ENCODE measurements at places on chromosomes 6 and 20. TPM values are rescaled to one million over a fixed set of nuclear protein-coding genes. Genes with fewer than 3 reads are reported as not detected.

DNA sequence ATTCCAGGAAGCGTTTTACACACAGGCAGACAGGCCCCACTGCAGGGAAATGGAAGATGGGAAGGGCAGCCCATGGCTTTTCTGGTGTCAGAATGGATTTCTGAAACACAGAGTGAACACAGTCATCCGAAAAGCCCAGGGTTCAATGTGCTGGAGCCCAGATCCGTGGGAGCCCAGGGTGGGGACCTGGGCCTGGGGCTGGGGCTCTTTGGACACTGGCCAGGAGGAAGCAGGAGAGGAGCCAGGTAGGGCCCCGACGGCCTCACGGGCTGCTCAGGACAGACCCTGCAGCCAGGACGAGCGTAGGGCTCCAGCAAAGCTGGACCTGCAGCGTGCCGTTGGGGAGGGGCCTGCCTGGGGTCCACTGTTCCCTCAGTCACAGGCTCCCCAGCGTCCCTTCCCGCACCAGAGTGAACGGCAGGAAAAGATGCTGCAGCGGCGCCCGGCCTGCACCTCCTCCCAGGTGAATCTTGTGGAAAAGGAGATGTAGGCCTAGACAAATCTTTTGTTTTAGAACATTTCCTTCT is 24.3 kb upstream of the LSM14B start:
- no peak for DNase-seq

Gene ANKRD66
- not detected for total RNA-seq

GRCh38 chr6:150641398-150642139 is 41.9 kb downstream of the PLEKHG1 start:
- no peak for DNase-seq

GRCh38 chr20:50728981-50729874 is 2.2 kb upstream of the PARD6B start:
- DNase-seq = no peak

Gene PGC
- total RNA-seq = not detected

Gene ADRM1
- total RNA-seq = 87.2 TPM

Gene PRKN
- 5.1 TPM for total RNA-seq

GRCh38 chr6:106746652-106747051 is 117.3 kb downstream of the QRSL1 start:
- DNase-seq = no peak

DNA sequence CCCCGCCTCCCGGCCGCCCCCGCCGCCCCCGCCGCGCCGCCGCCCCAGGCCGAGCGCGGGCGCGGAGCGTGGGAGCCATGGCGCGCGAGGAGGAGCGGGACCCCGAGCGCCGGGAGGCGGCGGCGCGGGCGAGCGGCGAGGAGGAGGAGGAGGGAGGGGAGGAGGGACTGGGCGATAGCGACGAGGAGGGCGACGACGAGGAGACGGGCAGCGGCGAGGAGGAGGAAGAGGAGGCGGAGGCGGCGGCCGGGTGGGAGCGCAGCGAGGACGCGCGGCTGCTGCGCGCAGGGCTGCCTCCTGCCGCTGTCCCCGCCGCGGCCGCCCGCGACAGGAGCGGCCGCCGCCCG is at the start of gene SLC24A3:
TSS of gene SLC24A3 (plus strand) at position 174 of the 347 bp plus-strand sequence.
- no peak for DNase-seq

DNA sequence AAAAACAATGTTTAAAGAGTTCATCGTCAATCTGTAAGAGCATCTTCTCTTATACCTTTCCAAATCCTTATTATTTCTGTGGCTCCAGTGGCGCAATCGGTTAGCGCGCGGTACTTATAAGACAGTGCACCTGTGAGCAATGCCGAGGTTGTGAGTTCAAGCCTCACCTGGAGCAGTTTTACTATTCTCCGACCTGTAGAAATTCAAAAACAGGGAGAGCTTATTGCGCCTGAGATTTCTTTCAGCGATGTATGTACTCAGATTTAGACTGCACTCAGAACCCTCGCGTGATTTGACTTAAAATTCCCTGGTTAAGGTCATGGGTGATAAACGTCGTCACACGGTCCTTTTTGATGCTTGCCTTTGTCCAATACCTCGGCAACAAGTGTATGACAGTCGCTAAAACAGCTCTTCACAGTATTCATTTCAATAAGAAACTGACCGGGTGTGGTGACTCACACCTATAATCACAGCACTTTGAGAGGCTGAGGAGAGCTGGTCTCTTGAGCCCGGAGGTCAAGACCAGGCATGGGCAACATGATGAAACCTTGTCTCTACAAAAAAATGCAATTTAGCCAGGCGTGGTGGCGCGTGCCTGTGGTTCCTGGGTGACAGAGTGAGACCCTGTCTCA is 11.9 kb downstream of the GPX5 start:
- no peak for DNase-seq

- no peak for DNase-seq
Observed at GRCh38 chr6:119333707-119334295, 15.8 kb downstream of the MAN1A1 start.

DNA sequence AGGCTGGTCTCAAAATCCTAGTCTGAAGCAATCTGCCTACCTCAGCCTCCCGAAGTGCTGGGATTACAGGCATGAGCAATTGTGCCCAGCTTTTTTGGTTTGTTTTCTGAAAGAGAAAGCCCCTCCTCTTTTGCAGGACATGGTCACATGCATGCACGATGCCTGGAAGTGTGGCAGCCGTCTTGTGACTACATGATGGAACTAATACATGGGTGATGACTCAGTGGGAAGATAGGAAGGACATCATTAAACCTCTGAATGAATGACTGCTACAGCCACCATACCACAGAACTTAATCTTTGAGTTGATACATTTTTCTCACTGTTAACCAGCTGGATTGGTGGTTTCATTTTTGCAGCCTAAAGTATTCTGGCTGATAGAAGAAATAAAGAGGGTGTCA is 13.4 kb upstream of the CTNNBL1 start:
- no peak for DNase-seq

GRCh38 chr6:50884364-50884763 is 65.7 kb downstream of the TFAP2B start:
- no peak for DNase-seq

- no peak for DNase-seq
Observed at GRCh38 chr20:906703-907270, 9.3 kb downstream of the ANGPT4 start.

DNA sequence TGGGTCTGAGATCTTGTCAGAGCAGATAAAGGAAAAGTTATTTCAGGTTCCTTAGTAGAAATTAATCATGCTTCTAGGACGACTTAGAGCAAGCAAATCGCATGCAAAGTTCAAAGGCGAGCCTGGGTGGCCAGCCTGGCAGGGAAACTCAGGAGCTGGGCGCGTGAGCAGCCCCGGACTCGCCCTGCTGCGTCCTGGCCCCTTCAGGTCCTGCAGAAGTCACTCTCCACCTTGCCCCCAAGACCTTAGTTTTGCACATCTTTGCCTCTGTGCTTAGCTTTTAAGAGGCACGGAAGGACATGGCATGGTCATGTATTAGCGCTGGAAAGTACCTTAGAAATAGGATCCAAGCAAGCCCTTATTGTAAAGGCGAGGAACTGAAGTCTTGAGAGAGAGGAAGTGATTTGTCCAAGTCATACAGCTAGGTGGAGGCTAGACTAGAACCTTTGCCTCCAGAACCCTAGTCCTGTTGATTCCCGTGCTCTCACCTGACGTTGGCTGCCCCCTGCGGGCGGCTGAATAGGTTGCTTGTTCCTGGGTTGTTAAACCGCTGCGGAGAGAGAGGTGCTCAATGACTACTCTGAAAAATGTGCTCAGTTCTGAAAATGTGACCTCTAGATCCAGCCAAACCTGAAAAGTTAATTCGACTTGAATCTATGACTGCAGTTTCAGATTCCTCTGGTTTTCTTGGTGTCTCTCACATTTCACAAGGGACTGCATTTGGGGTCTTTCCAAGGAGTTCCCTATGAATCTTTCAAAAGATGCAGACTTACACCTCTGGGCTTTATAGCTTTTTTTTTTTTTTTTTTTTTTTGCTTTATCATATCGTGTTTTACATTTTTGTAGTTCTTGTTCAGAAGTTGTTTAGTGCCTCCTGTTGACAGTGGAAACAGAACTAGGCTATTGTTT is 2.7 kb downstream of the MYB start:
- no peak for DNase-seq

GRCh38 chr6:150680510-150680909 is 80.8 kb downstream of the PLEKHG1 start:
- no peak for DNase-seq

Gene TBXT
- not detected for total RNA-seq

- DNase-seq = no peak
Observed at GRCh38 chr6:127079681-127080080, 38.8 kb upstream of the RSPO3 start.

- DNase-seq = no peak
Observed at GRCh38 chr6:11496152-11497060, 41.1 kb upstream of the TMEM170B start.

DNA sequence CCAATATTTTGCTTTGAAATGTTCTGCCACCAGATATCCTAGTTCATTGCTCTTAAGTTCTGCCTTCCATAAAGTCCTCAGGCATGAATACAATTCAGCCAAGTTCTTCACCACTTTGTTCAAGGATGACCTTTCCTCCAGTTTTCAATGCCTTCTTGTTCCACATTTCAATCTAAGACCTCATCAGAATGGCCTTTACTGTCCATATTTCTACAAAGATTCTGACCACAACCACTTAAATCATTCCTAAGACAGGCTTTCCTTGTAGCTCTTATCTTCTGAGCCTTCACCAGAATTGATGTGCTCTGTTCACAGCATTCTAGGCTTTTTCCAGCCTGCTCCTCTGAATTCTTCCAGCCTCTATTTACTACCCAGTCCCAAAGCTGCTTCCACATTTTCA is 319.0 kb downstream of the HACE1 start:
- no peak for DNase-seq

DNA sequence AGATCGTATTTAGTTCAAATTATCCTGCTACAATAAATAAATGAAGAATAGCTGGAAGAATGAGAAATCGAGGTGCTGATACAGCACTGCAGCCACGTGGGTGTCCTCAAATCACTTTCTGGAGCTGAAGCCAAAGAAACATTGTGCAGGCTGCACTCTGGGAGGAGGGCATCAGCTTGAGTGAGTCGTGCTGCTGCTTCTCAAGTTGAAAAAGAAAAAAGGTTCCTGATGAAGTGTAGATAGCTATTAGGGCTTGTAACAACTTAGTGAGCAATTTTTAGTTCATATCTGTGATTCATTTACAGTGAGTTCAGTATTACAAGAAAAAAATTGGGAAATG is 40.5 kb downstream of the DSE start:
- no peak for DNase-seq

Gene NFS1
- 26.8 TPM for total RNA-seq

- DNase-seq = no peak
Observed at GRCh38 chr6:131615275-131615674, 12.8 kb downstream of the MED23 start.

GRCh38 chr20:25532971-25533391 is 52.4 kb downstream of the NINL start:
- DNase-seq = no peak

- no peak for DNase-seq
Observed at GRCh38 chr20:13736436-13737191, 48.1 kb downstream of the ESF1 start.

- DNase-seq = no peak
Observed at GRCh38 chr6:37052027-37052628, 46.7 kb downstream of the FGD2 start.

- DNase-seq = no peak
Observed at GRCh38 chr6:168315596-168315995, 4.0 kb downstream of the DACT2 start.

- no peak for DNase-seq
Observed at GRCh38 chr6:27791182-27791943, 120.8 kb downstream of the OR2B2 start.

Gene C6orf58
- not detected for total RNA-seq

- DNase-seq = no peak
Observed at GRCh38 chr20:6838181-6838826, 70.8 kb downstream of the BMP2 start.

Gene RGS17
- total RNA-seq = 2.2 TPM

DNA sequence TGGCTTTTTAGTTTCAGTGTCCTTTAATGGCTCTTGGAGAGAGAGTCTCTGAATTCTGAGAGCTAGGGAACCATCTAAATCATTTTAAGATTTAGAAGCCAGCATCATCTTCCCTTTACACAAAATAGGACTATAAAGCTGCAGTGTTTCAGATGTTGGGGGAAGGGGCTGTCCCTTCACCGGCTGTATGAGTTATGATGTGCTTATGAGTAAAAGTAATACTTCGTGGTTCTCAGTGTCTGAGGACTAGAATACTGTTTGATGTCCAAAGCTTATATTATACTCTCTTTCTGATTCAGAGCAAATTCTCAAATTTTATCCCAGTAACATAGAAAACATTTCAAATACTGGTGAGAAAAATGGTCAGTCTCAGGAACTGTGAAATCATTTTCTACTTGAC is 63.5 kb upstream of the FAM8A1 start:
- DNase-seq = no peak

Gene TMEM200A
- 12.4 TPM for total RNA-seq

DNA sequence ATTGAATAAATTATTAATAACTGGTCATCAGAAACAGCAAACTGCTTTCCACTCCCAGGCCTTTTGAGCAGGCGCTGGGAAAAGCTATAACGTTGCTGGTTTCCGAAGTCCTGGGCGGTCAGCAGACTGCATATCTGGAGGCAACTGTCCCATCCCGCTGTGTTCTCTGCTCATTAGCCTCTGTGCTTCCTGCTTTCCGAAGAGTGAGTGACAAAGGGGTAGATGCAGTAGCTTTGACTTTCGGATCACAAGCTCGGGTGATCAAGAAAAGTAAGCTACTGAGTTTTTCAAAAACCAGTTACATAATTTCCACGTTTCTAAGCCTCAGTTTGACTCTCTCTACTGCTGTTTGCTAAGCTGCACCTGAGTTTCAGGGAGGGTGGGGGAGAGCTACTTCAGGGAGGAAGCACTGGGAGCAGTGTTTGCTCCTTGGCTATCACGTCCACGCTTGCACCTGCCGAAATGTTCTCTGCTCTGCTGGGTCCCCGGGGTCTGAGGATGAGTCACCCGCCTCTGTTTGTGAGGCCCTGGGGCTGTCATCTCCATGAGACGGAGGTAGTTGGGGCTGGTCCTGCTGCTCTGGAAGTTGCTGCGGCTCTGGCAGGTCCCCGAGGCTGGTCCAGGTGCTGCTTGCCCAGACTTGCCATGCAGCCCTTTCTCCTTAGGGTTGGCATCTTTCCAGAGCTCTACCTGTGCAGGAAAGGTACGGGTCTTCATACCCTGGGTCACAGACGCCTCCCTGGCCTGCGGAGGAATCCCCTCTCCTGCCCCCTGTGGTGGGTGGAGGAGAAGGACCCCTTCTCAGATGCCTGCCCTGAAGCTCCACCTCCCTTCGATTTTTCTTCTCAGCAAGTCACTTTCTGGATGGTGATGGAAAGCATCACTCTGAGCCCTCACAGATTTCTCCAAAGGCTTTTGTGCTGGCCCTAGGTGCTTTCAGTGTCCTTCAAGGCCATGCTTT is 220.0 kb downstream of the QKI start:
- no peak for DNase-seq

- no peak for DNase-seq
Observed at GRCh38 chr6:8047541-8048292, 16.5 kb downstream of the BLOC1S5 start.

DNA sequence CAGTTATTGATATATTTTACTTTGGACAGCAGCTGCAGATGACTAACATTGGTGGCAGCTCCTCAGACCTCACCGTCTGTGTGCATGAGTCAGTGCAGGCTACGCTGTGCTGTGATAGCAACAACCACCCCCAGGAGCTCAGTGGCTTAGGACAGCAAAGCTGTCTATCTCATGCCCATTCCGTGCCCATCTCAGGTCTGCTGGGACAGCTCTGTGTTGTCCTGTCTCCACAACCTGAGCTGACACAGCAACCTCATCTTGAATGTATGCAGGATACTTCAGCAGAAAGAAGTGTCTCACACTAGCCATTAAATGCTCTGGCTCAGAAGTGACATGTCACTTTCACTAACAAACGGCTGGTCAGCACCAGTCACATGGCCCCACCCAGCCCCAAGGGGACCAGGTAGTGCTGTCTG is 47.7 kb downstream of the BANF2 start:
- no peak for DNase-seq

Gene CCND3
- total RNA-seq = 52.9 TPM

Measured in chondrocyte (in vitro differentiated cells).